T-helper 1 cell (primary cell): ENCODE measurements at places on chromosomes 5 and 9.
A peak's percentile ranks its signal among the peaks of the same experiment; 100 is the strongest.

DNA sequence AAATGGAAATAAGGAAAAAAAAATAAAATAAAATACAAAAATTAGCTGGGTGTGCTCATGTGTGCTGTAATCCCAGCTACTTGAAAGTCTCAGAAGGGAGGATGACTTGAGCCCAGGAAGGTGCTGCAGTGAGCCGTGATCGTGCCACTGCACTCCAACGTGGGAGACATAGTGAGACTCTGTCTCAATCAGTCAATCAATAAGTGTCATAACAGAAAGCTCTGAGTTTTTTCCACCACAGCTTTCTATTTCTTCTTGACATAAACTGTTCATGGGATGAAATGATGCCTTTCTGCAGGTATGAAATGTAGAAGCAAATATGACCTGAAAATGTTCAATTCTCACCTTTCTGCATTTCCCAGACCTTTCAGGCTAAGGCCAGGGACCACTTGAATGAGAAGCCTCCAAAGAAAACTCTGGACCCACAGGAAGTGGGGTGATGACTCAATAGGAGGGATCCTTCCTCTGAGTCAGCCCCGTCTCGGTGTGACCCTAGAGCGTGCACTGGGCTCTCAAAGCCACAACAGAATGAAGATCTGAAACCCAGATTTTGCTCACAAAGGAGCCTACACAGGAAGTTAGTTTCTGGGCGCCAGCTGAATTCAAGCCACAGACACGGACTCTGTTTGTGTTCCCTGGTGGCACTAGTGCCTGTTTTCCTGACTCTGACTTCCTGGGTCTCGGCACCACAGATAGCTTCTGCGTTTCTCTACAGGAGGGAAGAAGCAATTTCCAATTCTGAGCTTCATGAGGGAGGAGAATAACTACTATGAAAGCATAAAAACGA is 62.0 kb downstream of the ANKH start:
- peak; percentile 17 for DNase-seq

GRCh38 chr9:117681888-117682287 is 22.3 kb upstream of the TLR4 start:
- no peak for DNase-seq

GRCh38 chr5:130397132-130397531 is 492.9 kb downstream of the CHSY3 start:
- no peak for DNase-seq

- no peak for DNase-seq
Observed at GRCh38 chr9:24011881-24012280, 185.8 kb upstream of the ELAVL2 start.

GRCh38 chr9:37053684-37054362 is 19.8 kb upstream of the PAX5 start:
- DNase-seq: no peak

DNA sequence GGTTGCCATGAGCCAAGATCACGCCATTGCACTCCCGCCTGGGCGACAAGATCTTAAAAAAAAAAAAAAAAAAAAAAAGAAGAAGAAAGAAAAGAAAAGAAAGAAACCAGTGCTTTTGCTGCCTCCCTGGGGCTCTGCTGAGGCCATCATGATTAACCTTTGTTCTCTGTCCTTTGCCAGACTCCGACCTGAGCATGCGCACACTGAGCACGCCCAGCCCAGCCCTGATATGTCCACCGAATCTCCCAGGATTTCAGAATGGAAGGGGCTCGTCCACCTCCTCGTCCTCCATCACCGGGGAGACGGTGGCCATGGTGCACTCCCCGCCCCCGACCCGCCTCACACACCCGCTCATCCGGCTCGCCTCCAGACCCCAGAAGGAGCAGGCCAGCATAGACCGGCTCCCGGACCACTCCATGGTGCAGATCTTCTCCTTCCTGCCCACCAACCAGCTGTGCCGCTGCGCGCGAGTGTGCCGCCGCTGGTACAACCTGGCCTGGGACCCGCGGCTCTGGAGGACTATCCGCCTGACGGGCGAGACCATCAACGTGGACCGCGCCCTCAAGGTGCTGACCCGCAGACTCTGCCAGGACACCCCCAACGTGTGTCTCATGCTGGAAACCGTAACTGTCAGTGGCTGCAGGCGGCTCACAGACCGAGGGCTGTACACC is 251.7 kb downstream of the MARCHF11 start:
- no peak for DNase-seq

- no peak for DNase-seq
Observed at GRCh38 chr9:85038824-85039608, 369.5 kb downstream of the NTRK2 start.

GRCh38 chr5:59218424-59219045 is 635.7 kb downstream of the RAB3C start:
- DNase-seq: no peak

DNA sequence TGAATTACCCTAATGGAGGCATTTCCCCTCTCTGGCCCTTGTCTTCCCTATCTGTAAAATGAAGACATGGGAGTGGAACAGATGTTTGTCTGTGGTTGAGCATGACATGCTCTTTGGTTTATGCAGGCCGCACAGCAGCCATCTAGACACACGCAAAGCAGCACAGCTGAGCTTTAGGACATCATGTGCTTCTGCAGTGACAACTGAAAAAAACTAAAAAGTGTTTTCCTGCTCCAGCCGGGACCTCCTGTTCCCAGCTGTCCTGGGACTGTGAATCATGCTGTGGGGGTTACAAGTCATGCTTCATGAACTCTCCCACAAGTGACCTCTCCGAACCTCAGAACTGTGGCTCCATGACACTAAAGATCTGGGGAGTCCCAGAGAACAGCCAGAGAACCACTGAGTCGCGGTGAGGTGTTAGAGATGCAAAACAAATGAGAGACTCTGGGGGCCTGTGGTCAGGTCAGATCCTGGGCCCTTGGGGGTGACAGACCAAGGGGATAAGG is 1.7 kb downstream of the SMIM3 start:
- no peak for DNase-seq

DNA sequence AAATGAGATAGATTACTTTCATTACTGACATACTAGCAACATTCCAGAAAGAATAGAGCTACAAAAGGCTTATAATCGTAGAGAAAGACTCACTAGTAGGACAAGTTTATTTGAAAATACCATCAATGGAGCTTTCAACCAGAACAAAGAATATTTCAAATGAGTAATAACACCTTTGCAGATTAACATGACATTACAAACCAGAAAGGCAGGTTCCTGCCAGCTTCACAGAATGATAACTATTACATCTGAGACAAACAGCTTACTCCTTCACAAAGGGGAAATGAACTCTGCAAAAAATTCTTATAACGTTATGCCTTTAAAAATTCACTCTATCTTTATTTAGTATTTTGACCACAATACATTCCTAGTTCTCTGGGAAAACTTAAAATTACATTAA is 103.1 kb downstream of the EPB41L4A start:
- DNase-seq: no peak

GRCh38 chr9:14713187-14713767 is 9.3 kb downstream of the CER1 start:
- DNase-seq: no peak

GRCh38 chr9:104950838-104951237 is 22.9 kb upstream of the ABCA1 start:
- no peak for DNase-seq

DNA sequence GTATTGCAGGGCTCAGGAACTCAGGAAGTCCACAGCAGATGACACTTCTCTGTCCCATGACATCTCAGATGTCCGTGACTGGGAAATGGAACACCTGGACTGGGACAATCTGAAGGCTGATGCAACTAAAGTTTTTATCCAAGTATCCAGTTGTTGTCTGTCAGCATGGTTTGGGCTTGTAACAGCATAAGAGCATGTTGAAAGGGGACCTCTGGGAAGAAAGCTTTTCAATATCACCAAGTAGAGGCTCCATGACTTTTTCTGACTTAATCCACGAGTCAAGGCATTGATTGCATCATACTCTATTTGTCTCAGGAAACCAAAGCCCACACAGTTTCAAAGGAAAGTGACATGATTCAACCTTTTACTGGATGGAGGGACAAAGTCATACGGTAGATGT is 807.7 kb downstream of the MTRR start:
- no peak for DNase-seq

DNA sequence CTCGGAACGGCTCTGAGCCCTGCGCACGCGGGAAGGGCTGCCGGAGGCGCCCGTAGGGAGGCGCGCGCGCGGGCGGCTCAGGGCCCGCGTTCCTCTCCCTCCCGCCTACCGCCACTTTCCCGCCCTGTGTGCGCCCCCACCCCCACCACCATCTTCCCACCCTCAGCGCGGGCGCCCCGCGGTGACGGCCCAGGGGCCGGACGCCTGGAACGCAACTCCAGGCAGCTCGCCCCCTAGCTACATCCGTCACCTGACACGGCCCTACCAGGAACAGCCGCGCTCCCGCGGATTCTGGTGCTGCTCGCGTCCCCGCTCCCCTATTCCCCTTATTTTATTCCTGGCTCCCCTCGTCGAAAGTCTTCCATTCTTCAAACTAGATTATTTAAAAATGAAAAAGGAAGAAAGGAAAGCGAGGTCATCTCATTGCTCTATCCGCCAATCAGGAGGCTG is at the start of gene CDKN2B-AS1:
Gene CDKN2B-AS1, plus strand, starts transcription at position 236 of the 450 bp plus-strand sequence.
- DNase-seq: peak; percentile 45

- DNase-seq: no peak
Observed at GRCh38 chr5:37825334-37825915, 14.4 kb downstream of the GDNF start.

DNA sequence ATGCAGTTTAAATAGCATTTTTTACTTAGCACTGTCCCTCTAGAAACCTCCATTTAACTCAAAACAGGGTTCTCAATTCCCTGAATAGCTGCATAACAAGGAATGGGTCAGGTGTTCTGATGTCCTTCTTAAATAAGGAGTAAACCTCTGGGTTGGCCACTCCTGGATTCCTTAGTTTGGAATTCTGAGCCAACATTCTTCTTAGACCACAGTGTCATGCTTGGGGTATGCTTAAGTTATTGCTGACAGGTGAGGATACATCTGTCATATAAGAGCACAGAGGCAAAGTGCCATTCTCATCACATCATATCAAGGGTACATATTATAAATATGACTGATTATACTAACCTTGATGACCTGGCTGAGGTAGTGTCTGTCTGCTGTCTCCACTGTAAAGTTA is 179.9 kb upstream of the SEMA6A start:
- DNase-seq: no peak

GRCh38 chr9:34741628-34742027 is 31.7 kb upstream of the CCL21 start:
- DNase-seq: no peak

DNA sequence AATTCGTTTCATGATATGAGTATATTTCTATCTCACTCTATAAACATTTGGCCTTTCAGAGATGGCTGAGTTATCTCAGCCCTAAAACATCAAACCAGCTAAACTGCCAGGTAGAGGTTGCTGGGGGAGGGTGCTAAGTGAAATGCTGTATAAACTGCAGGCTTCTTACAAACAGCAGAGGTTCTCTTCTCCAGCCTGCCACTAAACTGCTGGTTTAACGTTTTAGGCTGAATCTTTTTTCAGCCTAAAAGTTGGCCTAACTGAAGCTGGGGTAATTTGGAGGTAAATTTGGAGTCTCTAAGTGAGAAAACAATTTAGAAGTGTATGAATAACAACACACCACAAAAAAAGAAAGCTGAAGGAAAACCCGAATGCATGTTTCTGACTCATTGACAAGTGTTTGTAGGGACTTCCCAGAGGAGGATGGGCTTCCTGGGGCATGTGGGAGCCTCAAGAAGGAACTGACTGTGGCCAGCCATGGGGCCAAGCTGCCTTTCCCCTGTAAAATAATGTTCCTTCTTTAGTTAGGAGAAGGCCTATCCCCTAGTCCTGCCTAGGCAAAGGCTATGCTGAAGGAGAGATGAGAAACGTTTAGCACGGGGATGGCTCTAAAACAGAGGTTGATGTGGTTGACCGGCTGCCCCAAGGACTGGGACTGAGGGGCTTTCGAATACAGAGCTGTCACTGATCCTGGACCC is 44.3 kb downstream of the SLC28A3 start:
- no peak for DNase-seq

- no peak for DNase-seq
Observed at GRCh38 chr5:159309689-159310433, 20.4 kb downstream of the IL12B start.

GRCh38 chr5:134226441-134227192 is 744 bp upstream of the PPP2CA start:
- DNase-seq: no peak

DNA sequence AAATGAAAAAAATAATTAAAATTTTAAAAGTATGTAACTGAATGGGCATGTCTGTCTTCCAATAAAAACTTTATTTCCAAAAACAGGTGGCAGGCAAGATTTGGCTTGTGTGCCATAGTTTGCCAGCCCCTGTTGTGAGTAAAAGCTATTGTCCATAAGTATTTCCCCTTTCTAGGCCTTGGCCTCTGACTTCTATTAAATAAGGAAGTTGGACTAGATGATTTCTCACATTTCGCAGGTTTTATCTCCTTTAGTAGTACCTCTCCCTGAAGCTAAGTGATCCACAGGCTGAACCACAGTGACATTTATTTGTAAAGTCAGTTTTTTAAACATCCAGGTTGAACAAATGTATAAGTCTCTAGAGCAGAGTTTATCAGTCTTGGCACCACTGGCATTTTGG is 41.3 kb downstream of the RECK start:
- DNase-seq: no peak

GRCh38 chr5:175922192-175922885 is 45.8 kb downstream of the THOC3 start:
- DNase-seq: no peak

DNA sequence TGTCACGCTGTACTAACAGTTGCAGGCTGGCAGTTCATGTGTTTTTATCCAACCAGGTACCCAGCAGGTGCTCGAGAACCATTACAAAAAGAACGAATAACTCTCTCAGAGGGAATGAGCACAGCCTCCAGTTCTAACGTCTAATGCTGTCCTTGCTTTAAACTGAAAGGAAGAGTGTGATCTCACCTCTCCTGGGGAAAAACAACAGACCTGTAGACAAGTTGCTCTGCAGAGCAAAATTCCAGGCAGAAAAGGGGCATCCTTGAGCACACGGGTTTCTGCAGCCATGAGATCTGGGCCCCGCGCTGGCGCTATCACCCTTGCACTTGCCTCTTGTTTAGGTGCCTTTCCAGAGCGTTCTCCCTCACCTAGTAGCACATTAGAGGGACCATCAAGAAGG is 92.5 kb upstream of the DNAH5 start:
- no peak for DNase-seq

GRCh38 chr5:40030661-40031060 is 605.9 kb upstream of the DAB2 start:
- DNase-seq: no peak

DNA sequence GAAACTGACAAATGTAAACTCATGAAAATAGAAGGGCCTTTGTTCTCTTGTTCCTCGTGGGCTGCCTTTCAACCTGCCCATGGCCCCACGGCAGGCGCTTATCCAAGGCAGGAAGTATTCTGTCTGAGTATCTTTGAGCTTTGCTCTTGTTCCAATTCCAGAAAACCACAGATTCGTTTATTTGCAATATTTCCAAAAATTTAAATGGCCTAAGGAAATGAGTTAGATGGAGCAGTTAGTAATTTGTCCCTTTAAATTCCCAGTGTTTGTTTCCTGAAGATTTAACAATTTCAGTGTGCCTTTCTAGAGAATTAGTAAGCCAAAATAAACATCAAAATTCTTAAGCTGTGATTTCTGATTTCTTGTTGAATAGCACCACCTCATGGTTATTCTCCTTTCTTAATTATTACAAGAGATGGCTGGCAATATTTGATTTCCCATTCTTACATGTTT is 299.4 kb upstream of the RASA1 start:
- DNase-seq: no peak

- no peak for DNase-seq
Observed at GRCh38 chr9:87443461-87443860, 54.2 kb upstream of the DAPK1 start.
